ENCODE measurements at places on chromosomes 7 and 10.

- no peak for DNase-seq
Measured at GRCh38 chr7:51090411-51090810, 226.2 kb downstream of the COBL start.

GRCh38 chr10:128400564-128400963, 274.3 kb upstream of the MKI67 start:
- no peak for DNase-seq

GRCh38 chr10:133043541-133044225, 44.0 kb upstream of the ADGRA1 start:
- no peak for DNase-seq

DNA sequence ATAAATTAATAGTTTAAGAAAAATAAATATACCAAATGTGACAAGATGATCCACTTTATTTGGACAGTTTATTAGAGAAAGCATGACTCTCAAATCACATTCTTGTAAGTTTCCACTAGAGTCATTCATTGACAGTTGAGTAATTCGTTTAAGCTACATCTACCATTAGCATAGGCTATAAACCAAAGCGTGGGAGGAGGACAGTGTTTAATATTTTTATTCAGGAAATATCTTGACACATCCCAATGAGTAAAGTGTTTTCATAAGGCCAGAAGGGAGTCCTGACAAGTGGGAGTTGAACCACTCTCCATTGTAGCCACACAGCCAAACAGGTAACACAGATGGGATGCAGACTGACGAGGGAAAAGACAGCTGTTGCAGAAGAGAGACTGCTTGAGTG, 386.5 kb upstream of the SEMA3D start:
- DNase-seq, result no peak

DNA sequence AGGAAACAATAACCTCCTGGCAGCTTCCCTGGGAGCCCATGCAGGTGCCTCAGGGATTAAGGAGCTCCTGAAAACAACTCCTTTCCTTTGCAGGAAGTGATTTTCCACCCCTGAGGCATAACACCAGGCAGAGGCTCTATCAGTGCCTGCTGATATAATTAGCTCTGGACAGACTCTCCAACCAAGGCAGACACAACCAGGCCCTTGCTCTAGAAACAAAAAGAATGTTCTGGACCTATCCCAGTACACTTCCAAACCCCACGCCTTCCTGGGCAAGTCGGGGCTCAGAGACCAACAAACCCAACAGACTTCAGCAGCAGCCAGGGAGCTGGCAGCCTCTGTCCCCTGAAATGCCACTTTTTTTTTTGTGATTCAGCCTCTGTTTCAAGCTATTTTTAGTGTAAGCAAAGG, 247.1 kb downstream of the KCNMA1 start:
- DNase-seq, result no peak

DNA sequence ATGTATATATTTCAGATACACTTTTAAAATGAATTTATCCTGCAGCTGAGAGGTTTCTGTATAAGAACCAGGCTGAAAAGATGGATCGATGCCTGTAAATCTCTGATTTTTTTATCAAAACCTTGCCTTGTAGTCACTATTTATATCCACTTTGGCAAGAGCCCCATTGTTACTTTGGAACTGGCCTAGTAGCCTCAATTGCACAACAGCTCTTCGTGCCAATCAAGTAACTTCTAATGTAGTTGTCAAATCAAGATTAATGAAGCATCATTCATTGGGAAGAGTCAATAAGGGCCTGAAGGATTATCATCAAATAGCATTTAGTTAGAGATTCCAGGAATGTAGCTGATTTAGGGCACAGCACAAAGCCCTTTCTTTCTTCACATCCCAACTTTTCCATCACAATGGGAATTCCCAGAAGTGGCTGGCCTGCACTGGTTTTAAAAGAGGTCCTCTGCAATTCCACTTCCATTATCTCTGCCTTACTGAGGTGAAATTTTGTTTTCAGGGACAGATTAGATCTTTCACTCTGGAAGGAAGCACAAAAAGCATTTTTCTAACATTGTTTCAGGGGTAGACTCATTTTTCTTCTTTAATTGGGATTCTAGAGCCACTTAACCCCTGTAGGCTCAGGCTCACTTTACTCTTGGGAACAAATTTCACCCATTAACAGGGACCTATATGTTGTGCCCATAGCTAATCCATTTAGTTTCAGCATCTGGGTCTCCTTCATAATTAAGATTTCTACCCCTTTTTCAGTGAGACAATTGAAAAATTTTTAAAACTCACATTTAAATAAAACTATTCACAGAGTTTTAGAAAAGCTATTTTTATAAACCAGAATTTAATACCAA, 97.8 kb downstream of the CALCR start:
- no peak for DNase-seq

- no peak for DNase-seq
Measured at GRCh38 chr10:23037561-23037960, 57.8 kb upstream of the MSRB2 start.

- DNase-seq, result no peak
Measured at GRCh38 chr10:131810036-131810804, 90.6 kb upstream of the PPP2R2D start.

- DNase-seq, result no peak
Measured at GRCh38 chr10:44416936-44417335, 32.0 kb upstream of the CXCL12 start.

GRCh38 chr7:155992974-155993373, 180.7 kb upstream of the SHH start:
- DNase-seq, result no peak

GRCh38 chr10:11793762-11794479, 29.2 kb upstream of the PROSER2 start:
- DNase-seq, result no peak

DNA sequence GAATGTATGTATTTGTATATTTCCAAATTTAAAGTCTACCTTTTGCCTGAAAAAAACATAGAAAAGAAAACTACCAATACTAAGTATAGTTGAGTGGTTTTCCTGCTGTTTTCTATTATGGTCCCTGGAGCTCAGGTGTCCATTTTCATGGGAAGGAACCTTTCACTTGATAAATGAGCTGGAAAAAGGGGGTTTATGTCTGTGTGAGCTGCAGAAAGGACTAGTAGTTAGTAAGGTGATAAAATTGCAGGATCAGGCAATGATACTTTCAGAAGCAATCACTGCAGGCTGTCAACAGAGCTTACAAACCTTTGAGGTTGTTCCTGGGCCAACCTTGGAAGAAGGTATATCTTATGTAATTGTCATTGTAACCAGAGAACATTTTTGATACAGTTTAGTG, 48.0 kb downstream of the ST7 start:
- DNase-seq, result no peak

DNA sequence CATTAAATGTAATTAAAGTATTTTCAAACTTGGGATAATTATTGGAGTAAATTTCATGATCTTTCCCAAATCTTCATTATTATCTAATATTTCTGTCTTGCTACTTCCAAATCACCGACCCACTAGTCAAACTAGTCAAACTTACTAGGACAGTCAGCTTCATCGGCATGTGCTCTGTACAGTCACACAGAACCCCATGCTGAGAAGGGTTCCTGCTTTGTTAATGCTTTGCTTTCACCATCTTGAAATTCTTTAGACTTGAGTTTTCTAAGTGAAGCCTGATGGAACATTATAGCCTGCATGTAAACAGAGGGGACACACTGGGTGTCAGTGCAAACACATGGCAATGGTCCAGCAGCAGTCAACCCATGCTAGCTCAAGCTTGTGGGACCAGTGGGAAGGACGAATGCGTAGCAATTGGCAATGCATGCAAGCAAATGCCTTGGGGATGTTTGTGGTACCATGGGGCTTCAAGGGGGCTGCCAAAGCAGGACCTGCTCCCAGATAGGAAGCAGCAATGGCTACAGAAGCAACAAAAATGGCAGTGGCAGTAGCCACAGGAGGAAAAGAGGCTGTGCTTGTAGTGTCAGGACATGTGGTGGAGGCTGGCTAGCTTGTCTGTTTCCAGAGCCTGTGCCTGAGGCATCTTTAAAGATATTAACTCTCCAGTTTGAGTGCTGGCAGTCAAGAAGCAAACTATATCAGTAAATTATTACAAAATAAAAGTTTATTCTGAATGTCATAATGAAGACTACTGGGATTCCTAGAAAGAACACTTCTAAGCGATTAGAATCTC, 441.1 kb upstream of the SEMA3D start:
- DNase-seq, result no peak

- DNase-seq, result no peak
Measured at GRCh38 chr7:17206349-17206905, 92.0 kb upstream of the AHR start.

DNA sequence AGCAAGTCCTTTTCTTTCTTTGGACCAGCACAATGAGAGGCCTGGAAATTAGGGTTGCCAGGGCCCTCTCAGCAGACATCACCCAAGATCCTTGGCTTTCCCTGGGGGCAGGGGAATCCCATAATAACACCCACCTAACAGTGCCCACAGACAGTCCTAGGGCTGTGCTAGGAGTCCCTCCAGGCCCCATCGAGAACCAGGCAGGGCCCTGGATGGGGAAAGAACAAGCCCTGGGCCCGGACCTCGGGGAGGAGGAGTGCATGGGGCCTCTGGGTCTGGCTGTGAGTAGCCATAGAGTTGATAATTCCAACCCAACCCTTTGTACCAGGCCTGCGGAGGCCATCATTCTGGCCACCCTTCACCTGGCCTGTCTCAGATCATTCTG, 201.2 kb upstream of the ZMIZ1 start:
- no peak for DNase-seq

GRCh38 chr7:93941945-93942344, 20.4 kb downstream of the GNG11 start:
- DNase-seq, result no peak

DNA sequence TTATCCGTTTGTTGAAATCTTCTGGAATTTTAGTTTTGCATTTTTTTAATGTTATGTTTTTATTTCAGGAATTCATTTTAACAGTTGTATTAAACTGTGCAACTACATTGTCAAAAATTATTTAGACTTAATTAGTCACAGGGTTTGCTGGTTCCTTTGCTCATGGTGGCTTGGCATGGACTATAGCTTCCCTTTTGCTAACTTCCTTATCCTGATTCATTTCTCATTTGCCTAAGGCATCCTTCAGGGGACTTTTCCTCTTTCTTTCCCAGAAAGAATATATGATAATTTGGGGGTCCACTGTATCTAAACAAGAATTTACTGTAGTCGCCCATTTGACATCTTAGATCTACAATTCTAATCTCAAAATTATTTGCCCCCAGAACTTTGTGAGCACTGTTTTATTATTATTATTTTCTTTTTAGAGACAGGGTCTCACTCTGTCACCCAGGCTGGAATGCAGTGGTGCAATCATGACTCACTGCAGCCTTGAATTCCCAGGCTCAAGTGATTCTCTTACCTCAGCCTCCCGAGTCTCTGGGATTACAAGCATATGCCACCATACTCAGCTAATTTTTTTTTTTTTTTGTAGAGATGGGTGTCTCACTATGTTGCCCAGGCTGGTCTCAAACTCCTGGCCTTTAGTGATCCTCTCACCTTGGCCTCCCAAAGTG, 13.9 kb downstream of the FIGNL1 start:
- DNase-seq, result no peak

DNA sequence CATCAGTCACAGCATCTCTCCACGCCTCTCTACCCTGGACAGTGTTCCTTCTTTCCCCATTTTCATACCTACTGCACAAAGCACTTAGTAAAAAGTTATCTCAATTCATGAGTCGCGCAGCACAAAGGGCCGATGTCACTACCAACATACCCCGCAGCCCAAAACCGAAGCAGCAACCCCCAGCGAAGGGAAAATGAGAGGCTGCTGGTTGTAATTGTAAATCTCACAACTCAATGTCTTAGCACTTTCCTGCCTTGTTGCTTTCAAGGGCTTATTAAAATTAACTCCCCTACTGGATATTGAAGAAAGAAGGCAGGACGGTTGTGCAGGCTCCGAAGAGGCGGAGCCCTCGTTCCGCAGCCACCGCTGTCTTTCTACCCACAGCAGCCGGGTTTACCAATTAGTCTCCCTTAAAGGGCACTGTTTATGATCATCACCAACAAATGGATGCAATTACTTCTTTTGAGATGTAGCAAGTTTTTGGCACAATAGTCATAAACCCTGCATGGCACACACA, 6.5 kb downstream of the DIP2C start:
- no peak for DNase-seq

GRCh38 chr10:21369697-21370096, 155.8 kb downstream of the SKIDA1 start:
- no peak for DNase-seq

GRCh38 chr7:30206491-30206890, 71.7 kb downstream of the MTURN start:
- DNase-seq, result no peak

DNA sequence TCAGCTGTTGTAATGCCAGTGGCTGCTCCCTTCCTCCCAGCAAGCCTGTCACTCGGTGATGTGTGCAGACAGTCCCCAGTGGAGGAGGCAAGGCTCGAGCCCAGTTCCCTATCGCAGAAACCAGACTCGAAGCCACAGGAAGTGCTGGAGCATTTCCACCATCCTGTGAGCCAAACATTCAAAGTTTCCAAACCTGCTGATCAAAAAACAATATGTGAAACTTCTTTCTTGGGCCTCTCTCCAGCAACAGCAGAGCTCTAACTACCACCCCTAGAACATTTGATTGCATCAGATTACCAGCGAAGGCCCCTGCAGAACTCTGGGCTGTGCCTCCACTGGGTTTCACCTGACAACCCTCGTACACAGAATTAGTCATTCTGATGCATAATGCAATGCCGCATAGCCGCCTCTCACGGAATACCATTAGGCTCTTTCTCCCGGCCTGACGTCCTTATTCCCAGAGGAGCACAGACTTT, 94.0 kb downstream of the ELMO1 start:
- no peak for DNase-seq

- DNase-seq, result no peak
Measured at GRCh38 chr7:28018020-28018419, 162.6 kb downstream of the JAZF1 start.

GRCh38 chr10:127757033-127757432, 20.0 kb downstream of the FOXI2 start:
- DNase-seq, result no peak

DNA sequence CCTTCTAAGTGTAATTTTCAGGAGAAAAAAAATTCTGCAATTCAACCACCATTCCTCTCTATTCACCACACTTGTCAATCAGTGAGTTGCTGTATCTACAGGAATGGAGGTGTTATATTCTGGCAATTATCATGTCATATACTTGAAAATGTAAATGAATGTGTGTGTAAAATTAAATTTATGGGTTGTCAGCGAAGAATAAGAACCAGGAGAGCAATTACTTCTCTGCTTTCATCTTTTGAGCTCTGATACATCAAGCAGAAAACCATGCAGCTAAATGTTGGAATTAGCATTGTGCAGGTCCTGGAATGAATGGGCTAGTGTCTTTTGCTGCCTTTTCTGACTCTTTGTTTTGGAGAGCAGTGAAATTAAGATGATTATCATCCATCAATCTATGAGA, 207.6 kb downstream of the FOXP2 start:
- no peak for DNase-seq

DNA sequence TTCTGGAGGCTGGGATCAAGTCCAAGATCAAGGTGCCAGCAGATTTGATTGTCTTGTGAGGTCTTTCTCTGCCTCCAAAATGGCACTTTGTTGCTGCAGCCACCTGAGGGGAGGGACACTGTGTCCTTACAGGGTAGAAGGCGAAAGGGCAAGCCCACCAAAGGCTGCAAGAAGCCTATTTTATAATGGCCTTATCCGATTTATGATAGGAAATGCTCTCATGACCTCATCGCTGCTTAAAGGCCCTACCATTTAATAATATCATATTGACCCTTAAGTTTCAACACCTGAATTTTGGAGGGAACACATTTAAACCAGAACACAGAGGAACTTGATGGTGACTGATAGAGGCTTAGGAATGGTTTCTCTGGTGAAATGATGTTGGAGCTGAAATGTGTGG, 296.5 kb downstream of the TWIST1 start:
- no peak for DNase-seq
